Common myeloid progenitor, CD34-positive (primary cell): ENCODE measurements at places on chromosomes 6 and 20.

DNA sequence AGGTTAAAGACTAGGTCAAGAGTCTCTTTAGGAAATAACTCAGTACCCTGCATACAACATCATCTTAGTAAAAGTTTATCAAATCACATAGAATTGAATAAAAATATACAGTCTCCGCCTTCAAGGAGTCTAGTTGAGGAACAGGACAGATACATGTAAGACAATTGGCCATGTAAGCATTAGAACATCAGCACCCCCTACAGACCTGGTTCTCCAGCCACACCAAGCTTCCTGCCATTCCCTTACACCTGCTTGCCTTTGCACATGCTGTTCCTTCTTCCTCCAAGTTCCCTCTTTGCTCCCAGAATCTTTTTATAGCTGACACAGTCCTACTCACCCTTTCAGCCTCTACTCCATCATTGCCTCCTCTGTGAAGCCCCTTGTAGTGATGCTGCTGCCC is 187.8 kb upstream of the LRFN2 start:
- DNase-seq = no peak

- DNase-seq = peak; percentile 39
These were observed 179.9 kb downstream of the CDC5L start for GRCh38 chr6:44567406-44567805.

DNA sequence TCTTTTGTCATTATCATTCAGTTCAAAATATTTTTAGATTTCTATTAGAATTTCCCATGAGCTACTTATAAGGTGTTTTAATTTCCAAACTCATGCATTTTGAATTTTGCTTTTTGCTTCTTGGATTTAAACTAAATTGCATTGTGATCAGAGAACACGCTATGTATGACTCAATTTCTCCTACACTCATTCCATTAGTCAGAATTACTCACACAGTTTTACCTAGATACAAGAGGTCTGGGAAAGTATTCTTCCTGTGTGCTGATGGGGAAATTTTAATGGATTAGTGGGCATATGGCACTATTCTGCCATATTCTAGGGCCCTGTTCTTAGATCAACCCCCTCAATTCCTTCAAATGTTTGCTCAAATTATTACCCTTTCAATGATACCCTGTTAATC is 49.9 kb upstream of the BMP5 start:
- DNase-seq = no peak

DNA sequence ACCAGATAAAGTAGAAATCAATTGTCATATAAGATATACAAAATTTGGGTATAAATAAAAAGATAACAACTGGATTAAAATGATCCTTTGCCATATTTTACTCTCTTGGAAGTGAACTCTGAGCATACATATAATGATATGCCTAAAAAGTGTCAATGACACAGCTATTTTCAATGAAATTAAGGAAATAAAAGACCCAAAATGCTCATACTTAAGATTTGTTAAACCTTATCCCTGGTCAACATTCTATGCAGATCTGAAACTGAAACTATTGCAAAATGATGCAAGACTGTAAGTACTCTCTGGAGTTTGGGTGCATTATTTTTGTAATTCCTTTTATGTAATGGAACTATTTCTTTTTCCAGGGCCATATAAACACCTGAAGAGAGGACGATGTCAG is 119.0 kb upstream of the SGK1 start:
- peak; percentile 24 for DNase-seq

- DNase-seq = no peak
These were observed 220.0 kb upstream of the SPTLC3 start for GRCh38 chr20:12788632-12789299.

DNA sequence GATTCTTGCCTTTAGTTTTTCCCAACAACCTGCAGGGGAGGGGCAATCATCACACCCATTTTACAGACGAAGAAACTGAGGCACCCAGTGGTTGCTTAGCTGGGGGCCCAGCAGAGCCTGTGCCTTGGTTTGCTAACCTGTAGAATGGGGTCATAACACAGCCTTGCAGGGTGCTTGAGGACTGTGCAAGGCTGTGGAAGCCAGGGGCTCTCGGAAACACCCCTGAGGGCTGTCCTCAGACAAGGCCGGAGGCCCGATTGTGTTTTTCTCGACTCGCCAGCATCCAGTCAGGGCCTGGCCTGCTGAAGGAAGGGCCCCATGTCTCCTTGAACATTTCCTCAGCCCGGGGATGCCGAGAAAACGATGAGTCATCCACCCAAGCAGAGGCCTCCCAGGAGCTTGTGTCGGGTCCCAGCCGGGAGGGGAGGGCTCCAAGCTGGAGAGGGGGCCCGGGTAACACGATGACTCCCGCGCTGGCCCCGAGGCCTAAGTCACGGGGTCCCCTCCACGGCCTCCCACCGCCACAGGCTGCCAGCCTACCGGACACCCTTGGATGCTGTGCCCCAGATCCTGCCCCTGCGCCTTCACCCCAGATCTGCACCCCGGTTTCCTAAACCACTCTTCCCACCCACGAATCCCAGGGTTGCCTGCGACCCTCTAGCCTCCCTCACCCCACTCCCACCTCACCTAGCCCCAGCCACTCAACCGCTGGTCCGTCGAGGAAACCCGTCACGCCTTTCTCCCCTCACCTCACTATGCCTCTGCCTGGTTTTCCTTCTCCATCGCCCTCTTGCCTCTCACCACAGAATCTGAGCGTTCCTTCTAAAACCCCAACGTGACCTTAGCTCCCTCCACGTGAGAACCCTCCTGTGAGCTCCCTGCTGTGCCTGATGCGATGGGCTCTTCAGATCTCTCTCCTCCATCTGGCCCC is 10.6 kb downstream of the NOL4L start:
- peak; percentile 83 for DNase-seq

DNA sequence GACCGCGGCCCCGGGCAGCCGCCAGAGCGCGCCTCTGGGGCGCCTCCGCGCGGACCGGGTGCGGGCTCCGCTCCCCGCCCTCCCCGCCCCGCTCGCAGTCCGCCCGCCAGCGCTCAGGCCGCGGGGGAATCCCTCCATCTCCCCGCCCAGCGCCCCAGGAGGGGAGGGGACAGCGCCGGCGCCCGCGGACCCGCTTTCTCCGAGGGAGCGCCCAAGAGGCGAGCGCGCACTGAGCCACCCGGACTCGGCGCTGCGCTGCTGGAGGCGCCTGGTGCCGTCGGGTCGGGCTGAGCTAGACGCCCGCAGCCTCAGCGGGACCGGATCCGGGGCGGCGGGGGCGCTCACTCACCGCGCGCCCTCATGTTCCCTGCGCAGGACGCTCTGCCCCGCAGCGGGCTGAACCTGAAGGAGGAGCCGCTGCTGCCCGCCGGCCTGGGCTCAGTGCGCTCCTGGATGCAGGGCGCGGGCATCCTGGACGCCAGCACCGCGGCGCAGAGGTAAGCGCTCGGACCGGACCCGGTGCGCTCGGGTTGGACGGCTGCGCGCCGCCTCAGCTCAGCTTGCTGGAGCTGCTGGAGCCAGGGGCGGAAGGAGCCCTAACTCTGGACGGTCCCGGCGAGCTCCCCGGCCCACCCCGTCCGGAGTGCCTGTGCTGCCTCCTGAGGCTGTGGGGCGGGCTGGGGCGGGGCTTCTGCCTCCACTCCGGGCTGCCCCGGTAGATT is 867 bp downstream of the EBF4 start:
- peak; percentile 65 for DNase-seq

- DNase-seq = no peak
These were observed 95.4 kb downstream of the PXDC1 start for GRCh38 chr6:3656076-3656475.

DNA sequence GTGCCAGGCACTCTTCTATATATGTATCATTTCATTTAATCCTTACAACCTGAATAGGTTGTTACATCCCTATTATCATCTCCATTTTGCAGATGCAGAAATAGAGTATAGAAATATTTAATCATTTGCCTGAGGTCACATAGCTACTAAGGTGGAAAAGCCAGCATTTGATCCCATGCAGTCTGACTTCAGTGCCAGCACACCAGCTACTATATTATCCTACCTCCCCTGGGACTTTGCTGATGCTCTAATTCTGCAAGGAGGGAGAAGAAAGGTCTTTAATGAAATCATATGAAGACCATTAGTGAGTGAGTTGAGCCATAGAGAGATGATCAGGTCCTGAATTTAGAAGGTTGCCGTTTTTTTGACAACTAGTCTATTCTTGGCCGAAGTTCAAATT is 53.7 kb downstream of the TOP1 start:
- DNase-seq = no peak

GRCh38 chr6:44396968-44397367 is 9.5 kb downstream of the CDC5L start:
- DNase-seq = no peak

- DNase-seq = no peak
These were observed 10.7 kb downstream of the MAFB start for GRCh38 chr20:40678286-40678875.

DNA sequence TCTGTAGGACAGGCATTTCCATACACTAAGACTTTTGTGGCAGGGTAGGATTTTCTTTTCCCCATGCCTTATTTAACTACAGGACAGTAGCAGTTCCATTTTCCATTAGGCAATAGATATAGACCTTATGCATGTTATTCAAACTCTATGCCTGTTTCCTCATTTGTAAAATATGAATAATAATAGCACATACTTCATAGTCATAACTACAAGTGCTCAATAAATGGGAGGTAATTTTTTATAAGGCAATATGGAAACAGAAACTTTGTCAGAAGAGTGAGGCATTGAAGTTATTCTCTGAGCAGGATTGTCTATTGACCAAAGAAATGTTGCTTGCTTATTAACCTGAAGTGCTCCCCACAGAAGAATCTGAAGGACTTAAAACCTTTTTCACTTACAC is 41.9 kb upstream of the TNFRSF21 start:
- DNase-seq = no peak

GRCh38 chr6:41518118-41518517 is 28.1 kb upstream of the FOXP4 start:
- DNase-seq = no peak

GRCh38 chr20:44819936-44820335 is 9.6 kb upstream of the RIMS4 start:
- DNase-seq = no peak

- DNase-seq = no peak
These were observed 79.6 kb downstream of the CEP57L1 start for GRCh38 chr6:109174916-109175315.

GRCh38 chr6:33142501-33143070 is 49.7 kb downstream of the COL11A2 start:
- DNase-seq = no peak

GRCh38 chr6:136989571-136990241 is 55.1 kb downstream of the IL20RA start:
- peak; percentile 19 for DNase-seq

- no peak for DNase-seq
These were observed 99.7 kb downstream of the PRKN start for GRCh38 chr6:162627825-162628224.

DNA sequence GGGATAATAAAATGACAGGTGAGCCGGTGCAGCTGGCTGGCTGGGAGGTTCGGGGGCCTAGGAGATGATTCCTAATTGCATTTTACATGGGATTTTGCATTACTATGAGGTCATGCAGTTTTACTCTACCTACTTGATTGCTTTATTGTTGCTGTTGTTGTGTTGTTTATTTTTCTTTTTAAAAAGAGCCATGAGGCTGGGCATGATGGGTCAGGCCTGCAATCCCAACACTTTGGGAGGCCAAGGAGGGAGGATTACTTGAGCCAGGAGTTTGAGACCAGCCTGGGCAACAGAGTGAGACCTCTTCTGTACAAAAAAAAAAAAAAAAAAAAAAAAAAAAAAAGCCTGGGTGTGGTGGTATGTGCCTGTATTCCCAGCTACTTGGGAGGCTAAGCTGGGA is 104.8 kb downstream of the GJA1 start:
- DNase-seq = no peak

- peak; percentile 4 for DNase-seq
These were observed 266.6 kb upstream of the BTBD3 start for GRCh38 chr20:11651138-11651537.

GRCh38 chr20:46307999-46308257 is 370 bp downstream of the CDH22 start:
- DNase-seq = no peak

GRCh38 chr6:72564231-72564630 is 57.6 kb upstream of the KCNQ5 start:
- no peak for DNase-seq

DNA sequence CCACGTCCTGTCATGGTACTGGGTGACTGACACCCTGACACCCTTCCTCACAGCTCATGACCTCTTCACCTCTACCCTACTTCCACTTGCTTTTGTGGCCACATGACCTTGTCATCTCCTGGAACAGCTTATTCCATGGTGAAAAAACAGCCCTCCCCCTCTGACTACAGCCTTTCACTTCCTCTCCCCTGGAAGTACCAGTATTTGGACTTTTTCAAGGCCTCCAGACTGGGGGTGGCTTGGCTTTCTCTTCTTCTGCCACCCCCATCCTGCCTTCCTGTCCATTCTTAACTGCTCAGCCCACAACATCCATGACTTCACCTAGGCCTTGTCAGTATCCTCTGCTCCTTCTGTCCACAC is 168.4 kb downstream of the CARMIL1 start:
- no peak for DNase-seq

GRCh38 chr6:70758883-70759282 is 91.2 kb downstream of the SMAP1 start:
- DNase-seq = no peak

- DNase-seq = peak; percentile 18
These were observed 55.7 kb downstream of the PLCB1 start for GRCh38 chr20:8187740-8188139.

- DNase-seq = no peak
These were observed 143.4 kb upstream of the PHACTR1 start for GRCh38 chr6:12572896-12573827.

DNA sequence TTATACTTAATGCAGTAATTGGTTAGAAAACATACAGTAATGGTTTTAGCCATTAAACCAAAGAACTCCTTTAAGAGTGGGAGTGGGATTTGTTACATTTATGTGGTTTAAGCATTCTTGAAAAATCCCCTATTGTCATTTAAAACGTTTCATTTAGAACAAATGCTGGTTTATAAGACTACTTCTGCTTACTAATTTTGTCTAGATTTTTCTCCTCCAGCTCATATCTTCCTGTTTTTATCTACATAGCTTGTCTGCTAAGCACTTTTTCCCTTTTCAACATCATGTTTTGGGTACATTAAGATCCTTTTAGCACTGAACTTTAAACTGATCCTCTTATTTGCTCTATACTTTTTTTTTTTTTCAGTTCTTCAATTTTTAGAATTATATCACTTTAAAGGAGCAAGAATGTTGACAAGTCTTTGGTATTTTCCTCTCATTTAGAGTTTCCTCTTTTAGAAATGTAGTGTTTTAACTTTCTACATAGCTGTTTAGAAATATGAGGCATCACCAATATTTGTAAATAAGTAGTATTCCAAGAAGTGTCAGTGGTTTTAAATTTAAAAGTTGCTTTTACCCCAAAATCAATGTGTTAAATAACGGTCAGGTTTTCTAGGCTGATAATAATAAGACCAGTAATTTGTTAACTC is 80.9 kb downstream of the SESN1 start:
- peak; percentile 71 for DNase-seq
